NCI-H1436 (cell line): ENCODE measurements at places on chromosomes 5 and 9.

DNA sequence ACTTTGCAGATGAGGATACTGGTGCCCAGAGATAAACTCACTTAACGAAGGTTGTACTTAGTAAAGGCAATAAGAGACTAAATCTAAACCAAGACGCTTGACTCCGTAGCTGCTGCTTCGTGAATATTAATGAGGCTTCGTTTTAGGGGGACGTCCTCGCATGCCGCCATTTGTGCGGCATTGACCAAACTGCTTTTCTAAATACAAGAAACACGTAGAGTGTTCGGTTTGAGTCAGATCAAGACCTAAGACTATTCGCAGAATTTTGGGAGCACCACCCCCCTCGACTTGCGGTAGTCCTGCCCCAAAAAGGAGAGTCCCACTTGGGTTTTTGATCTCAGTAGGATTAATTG, 1.1 kb downstream of the NPM1 start:
- DNase-seq: no peak

GRCh38 chr9:125758986-125759763, 12.0 kb downstream of the PBX3 start:
- no peak for DNase-seq

- DNase-seq: no peak
Observed at GRCh38 chr9:133238851-133239532, 29.9 kb upstream of the OBP2B start.

- DNase-seq: peak; percentile 53
Observed at GRCh38 chr5:152560512-152561137, 155.5 kb upstream of the NMUR2 start.

- DNase-seq: no peak
Observed at GRCh38 chr5:30347858-30348257, 845.6 kb upstream of the CDH6 start.

- DNase-seq: no peak
Observed at GRCh38 chr5:65895891-65896290, 30.5 kb upstream of the ERBIN start.

- DNase-seq: no peak
Observed at GRCh38 chr9:87569008-87569509, 71.4 kb downstream of the DAPK1 start.

DNA sequence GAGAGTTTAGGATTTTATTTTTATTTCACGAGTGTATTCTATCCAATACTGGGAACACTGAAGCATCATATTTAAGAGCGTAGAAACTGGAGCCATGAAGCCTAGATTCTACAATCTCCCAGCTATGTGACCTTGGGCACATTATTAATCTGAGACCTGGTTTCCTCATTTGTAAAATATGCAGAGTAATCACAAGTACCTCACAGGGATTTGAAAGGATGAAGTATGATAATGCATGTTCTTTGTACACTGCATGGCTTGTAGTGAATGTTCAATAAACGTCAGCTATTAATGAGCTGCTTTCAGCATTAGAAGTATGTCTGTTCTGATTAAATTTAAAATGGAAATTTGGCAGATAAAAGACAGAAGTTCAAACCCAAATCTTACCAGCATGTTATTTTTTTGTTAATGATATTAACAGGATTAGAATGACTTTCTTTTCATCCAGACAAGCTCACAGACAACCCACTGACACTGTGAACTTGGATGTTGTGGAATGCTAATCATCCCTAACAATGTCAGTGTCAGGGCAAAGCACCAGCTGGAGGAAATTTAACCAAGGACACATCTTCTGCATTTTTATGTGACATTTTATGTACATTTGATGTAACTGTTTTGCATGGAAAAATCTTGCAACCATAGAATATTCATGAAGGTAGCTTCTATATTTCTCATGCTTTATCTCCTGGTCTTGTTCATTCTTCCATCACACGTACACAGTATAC, 27.1 kb upstream of the CTXN3 start:
- no peak for DNase-seq

DNA sequence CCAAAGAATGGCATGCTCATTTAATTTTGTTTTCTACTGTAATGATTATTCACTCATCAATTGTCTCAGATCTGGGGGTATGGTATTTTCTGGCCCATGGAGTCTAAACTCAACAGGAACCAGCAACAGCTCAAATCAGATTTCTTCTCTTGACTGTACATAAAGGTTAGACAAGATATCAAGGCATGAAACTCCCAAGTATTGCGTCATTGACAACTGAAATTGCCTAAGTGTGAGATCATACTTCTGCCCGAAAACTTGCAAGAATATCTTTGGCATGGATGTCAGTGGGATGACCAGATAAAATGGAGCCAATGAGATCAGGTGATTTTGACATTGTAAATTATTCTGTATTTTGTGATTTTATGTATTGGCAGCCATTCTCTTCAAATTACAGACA, 141.7 kb upstream of the STK32A start:
- no peak for DNase-seq

GRCh38 chr5:179120421-179120861, 60.3 kb downstream of the ZNF354C start:
- DNase-seq: no peak

- DNase-seq: no peak
Observed at GRCh38 chr5:77960305-77960704, 184.2 kb upstream of the TBCA start.

DNA sequence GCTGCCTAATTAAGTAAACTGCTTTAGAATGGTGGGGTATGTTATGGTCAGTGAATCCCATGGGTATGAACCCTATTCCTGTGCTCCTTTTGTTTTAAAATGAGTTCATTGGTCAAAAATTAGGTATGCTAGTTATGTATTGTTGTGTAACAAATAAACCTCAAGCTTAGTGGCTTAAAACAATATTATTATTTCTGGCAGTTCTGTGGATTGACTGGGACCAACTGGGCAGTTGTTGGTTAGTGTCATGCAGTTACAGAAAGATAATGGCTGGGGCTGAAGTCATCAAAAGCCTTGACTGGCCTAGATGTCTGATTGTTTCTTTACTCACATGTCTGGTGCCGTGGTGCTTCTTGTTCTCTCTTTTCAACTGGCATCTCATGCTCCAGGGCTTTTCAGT, 8.9 kb upstream of the PTAR1 start:
- DNase-seq: no peak

GRCh38 chr5:180343110-180343830, 9.9 kb downstream of the GFPT2 start:
- no peak for DNase-seq
